ENCODE measurements at places on chromosomes 1 and 21.

DNA sequence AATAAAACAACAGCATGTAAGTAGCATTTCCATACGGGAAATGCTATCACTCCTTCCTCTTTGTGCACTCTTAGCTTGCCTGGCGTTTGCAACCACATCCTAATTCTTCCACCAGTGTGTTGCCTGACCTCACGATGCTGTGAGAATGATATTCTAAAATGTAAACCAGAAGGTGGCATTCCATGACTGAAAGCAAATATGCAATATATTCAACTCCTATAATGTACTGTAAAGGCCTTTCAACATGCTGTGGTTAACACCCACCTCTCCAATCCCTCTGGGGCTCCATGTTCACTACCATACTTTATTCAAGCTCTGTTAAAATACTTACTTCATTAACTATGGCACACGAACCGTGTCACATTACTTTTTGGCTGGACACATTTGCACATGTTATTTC, 420.6 kb upstream of the DEPDC1 start:
- DNase-seq = no peak

GRCh38 chr1:1345860-1346500, 3.2 kb downstream of the DVL1 start:
- no peak for DNase-seq

- DNase-seq = peak; percentile 76
Observed at GRCh38 chr1:178092878-178093493, 918 bp upstream of the RASAL2 start.

GRCh38 chr1:160675641-160676410, 29.0 kb upstream of the SLAMF1 start:
- DNase-seq = peak; percentile 41

- DNase-seq = peak; percentile 29
Observed at GRCh38 chr1:43074244-43074643, 97.8 kb downstream of the EBNA1BP2 start.

DNA sequence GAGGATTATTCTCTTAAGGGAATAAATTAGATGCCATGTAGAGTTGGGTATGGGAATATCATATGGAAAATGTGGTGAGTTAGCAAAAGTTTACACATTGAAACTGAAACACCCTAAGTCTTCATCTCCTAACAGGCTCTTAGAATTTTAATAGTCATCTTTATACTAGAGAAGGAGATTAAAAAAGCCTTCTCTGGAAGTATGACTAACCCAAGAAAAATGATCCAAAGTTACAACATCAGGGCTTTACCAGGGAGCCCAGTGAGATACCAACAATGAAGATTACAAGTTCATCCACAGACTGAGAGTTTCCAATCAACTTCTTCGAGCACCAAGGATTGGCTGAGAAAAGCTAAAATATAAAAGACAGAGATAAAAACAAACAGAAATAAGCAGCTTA, 70.0 kb upstream of the KIAA0040 start:
- no peak for DNase-seq

- DNase-seq = no peak
Observed at GRCh38 chr1:15179485-15179883, 25.9 kb downstream of the TMEM51 start.

GRCh38 chr1:93025572-93025971, 53.5 kb upstream of the MTF2 start:
- DNase-seq = no peak

- DNase-seq = no peak
Observed at GRCh38 chr1:6278263-6278662, 17.4 kb upstream of the GPR153 start.

GRCh38 chr1:41764656-41765055, 154.1 kb downstream of the HIVEP3 start:
- no peak for DNase-seq

- DNase-seq = no peak
Observed at GRCh38 chr21:43910460-43910859, 45.4 kb downstream of the AGPAT3 start.

DNA sequence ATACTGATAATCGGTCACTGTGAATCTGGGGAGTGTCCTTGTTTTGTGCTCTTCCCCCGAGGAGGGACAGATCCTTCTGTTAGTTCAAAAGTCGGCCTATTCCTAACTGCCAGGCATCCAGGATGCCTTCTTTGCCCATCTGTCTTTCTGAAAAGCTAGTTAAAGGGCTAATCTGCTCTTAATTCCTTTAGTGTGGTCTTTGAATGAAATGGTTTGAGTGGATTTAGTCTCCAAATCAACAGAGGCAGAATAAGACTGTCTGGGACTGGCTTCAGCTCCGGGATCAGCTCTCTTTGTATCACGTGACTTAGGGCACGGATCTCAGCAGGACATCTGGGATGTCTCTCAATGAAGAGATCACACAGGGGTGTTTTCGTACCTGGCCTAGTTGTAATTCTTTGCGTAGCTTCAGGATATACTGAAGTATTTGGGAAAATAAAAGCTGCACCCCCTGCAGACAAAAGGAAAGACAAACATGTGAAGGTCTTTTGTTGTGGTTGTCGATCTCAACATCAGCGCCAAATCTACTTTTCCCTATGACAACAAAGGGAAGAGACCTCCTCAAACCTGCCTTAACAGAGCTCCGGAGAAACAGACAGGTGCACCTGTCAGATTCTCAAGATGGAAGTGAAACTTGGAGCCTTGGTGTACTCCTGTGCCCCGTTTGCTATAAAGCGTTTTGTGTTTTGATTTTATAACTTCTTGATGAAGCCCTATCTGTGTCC, 97.9 kb downstream of the ERG start:
- no peak for DNase-seq

- DNase-seq = peak; percentile 45
Observed at GRCh38 chr1:197771904-197772556, 3.2 kb downstream of the DENND1B start.

DNA sequence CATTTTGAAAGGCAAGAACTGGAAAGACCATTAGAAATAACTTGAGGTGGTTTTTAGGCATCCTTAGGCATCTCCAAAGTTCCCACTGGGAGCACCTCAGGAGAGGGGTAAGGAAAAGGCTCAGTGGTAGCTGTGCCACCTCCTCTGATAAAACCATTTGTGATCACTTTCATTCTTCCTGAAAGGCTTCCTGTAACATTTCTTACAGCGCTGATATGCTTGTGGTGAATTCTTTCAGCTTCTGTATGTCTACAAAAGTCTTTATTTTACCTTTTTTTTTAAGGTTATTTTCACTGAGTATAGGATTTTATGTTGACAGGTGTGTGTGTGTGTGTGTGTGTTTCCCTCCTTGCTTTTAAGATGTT, 54.8 kb downstream of the VANGL2 start:
- no peak for DNase-seq

GRCh38 chr1:233714631-233715217, 100.8 kb downstream of the KCNK1 start:
- peak; percentile 82 for DNase-seq

DNA sequence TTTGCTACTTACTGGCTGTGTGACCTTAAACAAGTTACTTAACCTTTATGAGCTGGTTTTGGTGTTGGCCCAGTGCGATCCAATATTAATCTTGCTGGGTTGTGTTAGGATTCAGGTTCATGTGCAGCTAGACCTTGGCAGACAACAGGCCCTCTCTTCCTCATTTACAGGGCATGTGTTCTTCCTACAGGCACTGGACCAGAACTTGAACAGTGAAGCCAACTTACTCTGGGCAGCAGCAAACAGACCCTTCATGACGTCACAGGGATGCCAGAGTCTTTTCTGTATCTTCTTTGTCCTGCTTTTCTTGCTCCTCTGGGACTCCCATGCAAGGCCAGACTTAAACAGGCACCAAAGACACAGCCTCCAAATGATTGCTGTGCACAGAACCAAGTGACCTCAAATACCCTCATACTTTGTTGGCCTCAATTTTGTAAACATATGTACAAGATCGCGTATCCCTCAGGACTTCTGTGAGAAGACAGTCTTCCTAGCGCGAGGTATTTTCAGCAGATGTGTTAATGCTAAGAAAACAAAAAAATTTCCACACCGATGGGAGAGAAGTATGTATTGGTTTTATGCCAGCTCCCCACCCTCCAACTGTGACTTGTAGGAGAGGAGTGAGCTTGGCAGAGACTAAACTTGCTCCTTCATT, 73.7 kb downstream of the URB2 start:
- DNase-seq = no peak

- no peak for DNase-seq
Observed at GRCh38 chr21:33981391-33982101, 65.9 kb upstream of the ATP5PO start.

GRCh38 chr1:54253480-54253879, 53.5 kb downstream of the MRPL37 start:
- peak; percentile 68 for DNase-seq

GRCh38 chr1:109181085-109181806, 32.5 kb upstream of the SARS1 start:
- DNase-seq = peak; percentile 47

GRCh38 chr1:161191971-161192370, 6.9 kb downstream of the ADAMTS4 start:
- DNase-seq = no peak

DNA sequence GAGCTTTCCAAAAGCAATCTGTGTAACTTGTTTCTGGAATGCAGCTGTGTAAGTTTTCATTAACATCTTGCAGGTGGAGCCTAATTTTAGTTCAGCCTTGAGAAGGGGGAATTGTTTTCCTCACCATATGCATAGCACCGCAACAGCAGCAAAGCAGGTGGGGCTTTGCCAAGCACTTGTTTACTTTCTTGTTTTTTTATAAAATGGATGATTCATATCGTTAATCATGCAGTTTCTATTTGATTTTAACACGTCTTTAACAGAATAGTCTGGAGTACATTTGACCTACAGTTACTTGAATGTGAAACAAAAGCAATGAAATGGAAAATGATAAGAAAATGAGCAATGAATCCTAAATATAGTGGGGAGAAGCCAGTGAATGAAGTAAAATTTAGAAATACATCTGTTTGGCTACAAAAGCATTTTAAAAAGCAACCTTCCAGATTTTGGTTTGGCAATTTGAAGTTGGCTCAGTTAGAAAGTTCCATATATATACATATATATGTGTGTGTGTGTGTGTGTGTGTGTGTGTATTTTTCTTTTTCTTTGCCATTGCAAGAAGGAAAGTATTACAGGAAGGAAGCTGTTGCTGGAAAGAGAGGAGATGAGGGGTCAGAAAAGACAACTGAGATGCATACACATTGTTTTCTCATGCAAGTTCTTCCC, 119.0 kb upstream of the ADGRL2 start:
- DNase-seq = no peak

DNA sequence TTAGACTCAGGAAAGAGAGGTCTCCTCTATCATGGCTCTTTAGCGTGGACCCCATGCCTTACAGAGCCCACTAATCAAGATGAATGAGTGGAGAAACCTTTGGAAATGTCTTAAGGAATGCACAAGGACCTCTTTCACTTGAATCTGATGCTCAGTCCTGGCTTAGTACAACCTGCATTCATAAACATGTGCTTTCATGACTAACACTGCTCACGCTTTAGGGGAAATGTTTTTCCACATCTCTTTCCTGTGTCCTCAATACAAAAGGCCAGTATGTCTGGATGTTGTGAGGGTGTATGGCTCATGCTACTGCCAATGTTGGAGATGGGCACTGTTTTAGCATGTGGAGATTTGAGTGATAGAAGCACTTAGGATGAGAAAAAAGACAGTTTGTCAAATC, 14.2 kb upstream of the GNG12 start:
- no peak for DNase-seq

DNA sequence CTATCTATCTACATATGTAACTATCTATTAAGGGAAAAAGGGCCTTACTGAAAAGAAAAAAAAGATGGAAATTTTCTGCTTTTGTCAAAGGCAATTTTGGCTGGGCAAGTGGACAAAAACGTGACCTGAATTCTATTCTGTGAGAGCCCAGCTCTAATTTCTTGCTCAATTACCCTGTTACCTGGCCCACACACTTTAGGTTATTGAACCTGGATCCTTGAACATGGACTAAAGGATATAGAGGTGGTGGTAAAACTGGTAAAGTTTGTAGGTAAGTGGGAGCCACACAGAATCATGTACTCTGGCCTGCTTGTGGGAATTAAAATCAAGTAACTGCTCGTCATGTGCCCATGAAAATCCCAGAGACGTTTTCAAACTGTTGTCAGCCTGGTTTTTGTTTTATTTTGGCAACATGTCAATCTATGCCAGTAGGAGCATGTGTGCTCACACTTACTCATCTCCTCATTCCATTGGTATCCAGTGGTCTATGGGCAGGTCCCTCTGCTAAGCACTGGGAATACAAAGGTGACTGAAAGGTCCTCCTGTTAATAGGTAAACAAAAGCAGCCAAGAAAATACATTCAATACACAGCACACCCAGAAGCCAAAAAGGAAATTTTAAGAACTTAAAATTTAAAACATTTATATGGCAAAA, 113.7 kb upstream of the WARS2 start:
- no peak for DNase-seq

- no peak for DNase-seq
Observed at GRCh38 chr1:63987628-63988024, 213.8 kb downstream of the ROR1 start.

DNA sequence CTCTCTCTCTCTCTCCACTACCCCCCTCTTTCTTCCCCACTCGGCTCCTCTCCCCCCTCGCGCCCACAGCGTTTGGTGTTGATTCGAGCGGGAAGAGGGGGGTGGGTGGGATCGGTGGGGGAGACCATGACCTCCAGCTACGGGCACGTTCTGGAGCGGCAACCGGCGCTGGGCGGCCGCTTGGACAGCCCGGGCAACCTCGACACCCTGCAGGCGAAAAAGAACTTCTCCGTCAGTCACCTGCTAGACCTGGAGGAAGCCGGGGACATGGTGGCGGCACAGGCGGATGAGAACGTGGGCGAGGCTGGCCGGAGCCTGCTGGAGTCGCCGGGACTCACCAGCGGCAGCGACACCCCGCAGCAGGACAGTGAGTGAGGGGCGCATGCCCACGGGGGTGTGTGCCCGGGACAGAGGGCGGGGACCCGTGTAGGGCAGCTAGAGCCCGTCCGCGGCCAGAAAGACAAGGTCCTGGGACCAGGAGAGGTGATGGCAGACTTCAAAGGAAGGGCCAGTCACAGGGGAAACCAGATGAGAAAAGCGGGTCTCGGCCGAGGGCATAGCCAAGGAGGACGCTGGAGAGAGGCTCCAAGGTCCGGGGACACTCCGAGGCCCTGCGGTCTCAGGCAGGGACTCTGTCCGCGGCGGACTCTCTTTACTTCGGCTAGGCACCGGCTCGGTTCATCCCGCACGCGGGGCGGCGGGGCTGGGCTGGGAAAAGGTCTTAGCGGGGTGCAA, at the start of gene PRRX1:
TSS of gene PRRX1 (plus strand) at position 39 of the 735 bp plus-strand sequence. CDS start at position 127, 88 bp downstream.
- DNase-seq = no peak

DNA sequence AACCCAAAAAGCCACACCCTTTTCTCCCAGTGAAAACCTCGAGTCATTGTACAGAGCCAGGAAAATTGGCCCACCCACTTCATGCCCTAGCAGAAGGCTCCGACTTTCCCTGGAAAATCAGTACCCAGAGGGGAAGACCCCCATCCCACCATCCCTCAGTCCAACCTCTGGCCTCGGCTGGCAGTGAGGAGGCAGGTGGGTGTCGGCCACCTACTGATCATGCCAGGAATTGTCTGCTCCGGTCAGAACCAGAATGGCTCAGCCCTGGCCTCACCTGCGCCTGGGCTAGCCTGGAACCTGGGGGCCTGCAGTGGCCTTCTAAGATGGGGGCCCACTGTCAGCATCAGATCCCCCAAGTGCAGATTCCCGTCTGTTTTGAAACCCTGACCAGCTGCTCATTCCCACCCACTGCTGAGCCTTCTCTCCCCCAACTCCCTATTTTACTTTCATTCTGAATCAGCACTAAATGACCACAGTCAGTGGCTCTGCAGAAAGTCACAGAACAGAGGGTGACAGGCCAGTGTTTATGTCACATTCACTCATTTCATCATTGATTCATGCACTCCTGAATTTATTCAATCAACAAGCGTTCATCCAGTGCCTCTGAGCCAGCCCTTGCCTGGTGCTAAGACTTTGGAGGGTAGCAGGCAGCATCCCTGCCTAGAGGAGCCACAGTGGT, 3.0 kb upstream of the S100A9 start:
- DNase-seq = no peak

GRCh38 chr1:222241410-222241809, 306.5 kb downstream of the HHIPL2 start:
- DNase-seq = peak; percentile 99

All from NCI-H69 (cell line).